ENCODE measurements at places on chromosomes 2 and 18. TPM values are rescaled to one million over a fixed set of nuclear protein-coding genes. Genes with fewer than 3 reads are reported as not detected.

RGPD4 gene
- not detected for total RNA-seq

ZAP70 gene
- total RNA-seq = 166 TPM

- no peaks in the 10 kb centered on the region for H3K27me3 ChIP-seq
- no peaks in the 10 kb centered on the region for H3K36me3 ChIP-seq
- no peak overlapping the region for H3K4me3 ChIP-seq
- peaks cover 23% of the 10 kb centered on the region for H3K4me1 ChIP-seq
Observed at GRCh38 chr2:73894877-73895276, 2.1 kb downstream of the ACTG2 start.

ABCB11 gene
- total RNA-seq = not detected

HNMT gene
- not detected for total RNA-seq

GRCh38 chr2:224749136-224749535, 33.0 kb upstream of the CCDC195 start:
- H3K27ac ChIP-seq = no peak overlapping the region
- no peak overlapping the region for H3K4me3 ChIP-seq
- H3K36me3 ChIP-seq = no peaks in the 10 kb centered on the region
- H3K27me3 ChIP-seq = peaks cover 5% of the 10 kb centered on the region
- no peaks in the 10 kb centered on the region for H3K4me1 ChIP-seq

C2orf78 gene
- not detected for total RNA-seq

DNA sequence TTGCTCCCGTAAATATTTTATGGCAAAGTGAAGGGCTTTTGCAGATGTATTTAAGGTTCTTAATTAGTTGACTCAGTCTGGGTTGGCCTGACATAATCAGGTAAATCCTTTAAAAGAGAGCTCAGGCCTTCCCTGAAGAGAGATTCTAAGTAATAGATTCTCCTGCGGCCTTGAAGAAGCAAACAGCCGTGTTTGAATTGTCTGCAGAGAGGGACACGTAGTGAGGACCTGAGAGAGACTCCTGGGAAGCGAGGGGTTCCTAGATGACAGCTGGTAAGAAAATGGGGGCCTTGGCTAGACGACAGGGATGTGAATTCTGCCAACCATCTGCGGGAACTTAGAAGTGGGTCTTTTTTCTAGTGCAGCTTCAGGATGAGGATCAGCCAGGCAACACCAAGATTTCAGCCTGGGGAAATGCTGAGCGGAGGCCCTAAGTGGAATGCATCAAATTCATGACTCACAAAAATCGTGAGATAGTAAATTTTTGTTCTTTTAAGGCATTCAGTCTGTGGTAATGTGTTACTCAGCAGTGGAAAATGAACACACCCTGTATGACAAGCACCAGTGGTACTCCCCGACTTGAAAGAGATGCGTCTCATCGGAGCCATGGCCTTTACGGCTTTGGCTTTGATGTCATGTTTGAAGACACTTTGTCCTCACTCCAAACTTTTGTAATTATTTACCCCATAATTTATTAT, 62.1 kb upstream of the SMIM21 start:
- DNase-seq = no peak
- no peaks in the 10 kb centered on the region for H3K4me1 ChIP-seq
- H3K27me3 ChIP-seq = peaks cover 20% of the 10 kb centered on the region
- no peak overlapping the region for H3K27ac ChIP-seq

PLGLB1 gene
- 0.36 TPM for total RNA-seq

USP14 gene
- total RNA-seq = 88.2 TPM

DNA sequence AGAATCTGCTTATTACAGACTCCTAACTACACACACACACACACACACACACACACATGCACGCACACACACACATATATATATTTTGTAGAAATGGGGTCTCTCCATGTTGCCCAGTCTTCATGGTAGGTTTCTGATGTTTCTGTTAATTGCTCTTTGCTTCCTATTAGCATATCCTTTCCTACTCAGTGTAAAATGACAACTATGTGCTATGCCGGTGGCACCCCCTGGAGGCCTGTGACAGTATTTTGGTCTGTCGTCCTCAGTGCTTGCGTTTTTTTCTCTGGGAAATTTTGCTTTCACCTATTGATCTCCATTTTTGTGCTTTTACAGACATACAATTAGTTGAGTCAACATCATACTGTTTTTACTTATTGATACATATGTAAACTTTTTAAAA, 322.1 kb downstream of the LRRTM1 start:
- no peak for DNase-seq
- H3K4me1 ChIP-seq = no peaks in the 10 kb centered on the region
- H3K4me3 ChIP-seq = no peak overlapping the region
- H3K36me3 ChIP-seq = no peaks in the 10 kb centered on the region

- H3K27me3 ChIP-seq = no peaks in the 10 kb centered on the region
- H3K36me3 ChIP-seq = no peaks in the 10 kb centered on the region
- no peak for DNase-seq
- no peak overlapping the region for H3K4me3 ChIP-seq
- no peak overlapping the region for H3K27ac ChIP-seq
Observed at GRCh38 chr2:66481100-66481549, 46.2 kb downstream of the MEIS1 start.

PRSS56 gene
- total RNA-seq = not detected

TMEM247 gene
- not detected for total RNA-seq

DNA sequence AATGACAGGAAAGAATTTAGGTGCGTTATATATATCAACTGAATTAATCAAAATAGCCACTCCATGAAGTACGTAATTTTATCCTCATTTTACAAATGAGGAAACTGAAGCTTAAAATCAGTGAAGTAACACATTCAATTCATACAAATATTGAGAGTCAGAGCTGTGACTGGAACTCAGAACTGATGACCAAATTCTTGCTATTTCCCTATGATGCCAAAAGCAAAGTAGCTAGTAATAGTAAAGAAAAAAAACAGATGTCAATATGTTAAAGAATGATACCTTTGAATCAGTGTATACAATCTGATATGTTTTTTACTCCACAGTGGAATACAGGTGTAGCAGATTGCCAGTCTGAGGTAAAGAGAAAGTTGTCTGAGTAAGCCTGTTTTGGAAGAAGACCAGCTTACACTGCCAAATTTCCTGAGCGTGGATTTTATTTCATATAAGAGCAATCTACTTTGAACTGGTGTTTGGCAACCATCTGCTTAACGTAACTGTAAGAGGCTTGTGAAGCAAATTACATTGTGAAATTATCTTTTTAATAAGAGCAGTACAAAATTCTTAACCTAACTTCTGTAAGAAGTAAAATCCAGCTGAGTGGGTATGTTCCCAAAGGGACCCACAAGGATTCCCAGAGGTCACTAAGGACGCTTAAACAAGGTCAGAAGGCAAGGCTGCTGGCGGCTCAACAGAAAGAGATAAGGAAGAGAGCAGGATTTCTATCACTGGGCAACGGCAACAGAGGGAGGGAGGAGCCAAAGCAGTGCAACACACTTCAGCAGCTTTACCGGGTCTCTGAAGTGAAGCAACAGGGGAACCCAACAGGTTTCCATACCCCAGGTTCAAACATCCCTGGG, 85.6 kb downstream of the IKZF2 start:
- DNase-seq = no peak
- no peaks in the 10 kb centered on the region for H3K36me3 ChIP-seq
- H3K27me3 ChIP-seq = peaks cover 5% of the 10 kb centered on the region
- H3K4me3 ChIP-seq = no peak overlapping the region

- no peak overlapping the region for H3K4me3 ChIP-seq
- no peak for DNase-seq
- H3K27me3 ChIP-seq = no peaks in the 10 kb centered on the region
- no peak overlapping the region for H3K27ac ChIP-seq
Observed at GRCh38 chr2:65937379-65938160, 497.4 kb upstream of the MEIS1 start.
